ENCODE measurements at places on chromosomes 4 and X.

DNA sequence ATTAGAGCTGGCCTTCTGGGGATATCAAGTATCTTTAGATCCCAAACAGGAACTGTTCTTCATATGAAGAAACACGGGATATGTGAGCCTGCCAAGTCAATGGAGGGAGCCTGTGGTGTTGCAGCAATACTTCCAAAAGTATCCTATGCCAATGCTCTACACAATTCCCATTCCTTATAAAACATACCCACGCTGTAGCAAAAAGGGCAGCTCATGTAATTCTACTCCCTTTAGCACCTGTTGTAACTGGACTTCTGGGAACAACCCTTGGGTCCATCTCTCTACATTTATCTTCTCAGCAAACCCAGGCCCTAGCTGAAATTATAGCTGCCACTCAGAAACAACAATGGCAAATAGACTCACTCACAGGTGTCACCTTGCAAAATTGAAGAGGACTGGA lies 12.5 kb upstream of the NAF1 start:
- DNase-seq = no peak

GRCh38 chr4:118968813-118969212 lies 80.2 kb downstream of the SYNPO2 start:
- no peak for DNase-seq

DNA sequence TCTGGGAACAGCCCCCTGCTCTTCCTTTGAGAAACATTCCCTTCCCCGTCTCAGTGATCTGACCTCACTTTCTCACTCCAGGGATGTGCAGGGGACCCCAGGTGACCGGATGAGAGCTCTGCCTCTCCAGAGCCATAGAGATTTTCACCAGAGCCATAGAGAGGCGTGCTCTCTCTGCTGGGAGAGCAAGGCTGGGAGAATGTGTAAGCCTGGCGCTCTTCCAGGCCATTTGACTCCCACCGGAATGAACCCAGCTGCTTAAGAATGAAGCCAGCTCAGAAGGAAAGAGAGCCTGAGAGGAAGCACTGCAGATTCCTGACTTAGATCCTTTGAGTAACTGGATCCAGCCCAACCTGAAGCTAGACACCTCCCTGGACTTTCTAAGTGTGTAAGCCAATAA lies 106.4 kb downstream of the DHX15 start:
- DNase-seq = no peak

DNA sequence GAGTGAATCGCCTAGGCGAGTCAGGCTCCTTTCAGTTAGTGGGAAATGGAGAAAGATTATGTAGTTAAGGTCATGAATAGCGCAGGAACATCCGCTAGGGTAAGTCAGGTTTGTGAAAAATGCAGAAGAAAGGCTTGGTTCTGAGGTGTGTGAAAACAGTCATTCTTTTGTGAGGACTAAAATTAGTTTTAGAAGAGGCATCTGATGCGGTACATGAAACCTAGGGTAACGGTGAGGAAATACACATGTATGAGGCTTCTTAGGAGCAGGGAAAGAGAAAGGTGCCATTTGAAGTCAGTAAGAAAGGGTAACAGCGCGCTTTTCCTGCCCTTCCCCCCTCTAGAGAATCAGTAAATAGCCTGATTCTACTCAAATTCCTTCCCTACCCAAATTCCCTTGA lies 570 bp upstream of the RNF128 start:
- no peak for DNase-seq

DNA sequence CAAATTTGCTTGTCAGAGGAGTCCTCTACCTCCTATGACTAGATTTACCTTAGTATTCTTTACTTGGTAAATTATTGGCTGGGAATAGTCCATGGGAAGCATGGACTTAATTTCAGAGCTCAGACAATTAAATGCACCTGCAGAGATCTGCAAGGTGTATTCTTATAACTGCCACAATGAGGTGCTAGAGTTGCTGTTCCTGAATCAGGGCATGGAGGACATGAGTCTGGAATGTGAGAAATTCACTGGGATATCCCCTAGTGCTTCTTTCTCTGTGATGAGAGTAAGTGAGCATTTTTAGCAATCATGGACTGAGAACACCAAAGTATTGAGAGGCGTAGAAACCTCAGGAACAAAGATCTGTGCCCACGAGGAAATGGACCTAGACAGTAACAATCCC lies 32.9 kb upstream of the GRID2 start:
- DNase-seq = no peak

DNA sequence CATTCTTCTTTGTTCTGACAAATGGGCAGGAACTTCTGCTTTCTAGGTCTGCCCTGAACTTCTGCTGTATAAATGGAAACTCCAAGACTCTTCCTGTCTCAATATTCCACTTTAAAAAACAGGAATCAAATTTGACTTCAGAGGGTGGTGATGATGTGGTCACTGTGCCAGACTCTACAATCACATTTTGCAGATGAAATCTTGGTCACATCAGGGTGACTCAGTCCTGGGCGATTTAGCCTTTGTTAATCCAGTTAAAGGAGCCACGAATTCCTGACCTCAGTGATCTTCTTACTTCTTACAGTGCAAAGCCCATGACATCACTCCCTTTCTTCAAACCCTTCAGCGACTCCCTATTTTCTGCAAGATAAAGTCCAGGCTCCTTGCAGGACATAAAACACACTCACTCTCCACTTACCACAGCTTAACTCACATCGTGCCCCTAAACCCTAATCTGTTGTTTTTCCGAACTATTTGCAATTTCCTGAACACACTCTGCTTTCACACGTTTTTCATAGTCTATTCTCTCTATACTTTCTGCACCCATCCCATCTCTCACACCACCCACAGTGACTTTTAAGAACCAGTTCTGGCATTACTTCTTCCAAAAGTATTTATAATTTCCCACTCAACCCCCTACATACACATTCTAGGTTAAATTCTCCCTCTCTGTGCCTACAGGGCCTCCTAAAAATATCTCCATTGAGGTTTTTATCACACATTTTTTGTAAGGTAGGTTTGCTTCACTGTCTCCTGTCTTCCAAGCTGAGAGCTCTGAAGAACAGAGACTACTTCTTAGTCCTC lies 11.1 kb downstream of the GASK1B start:
- DNase-seq = no peak

GRCh38 chr4:42643685-42644084 lies 13.2 kb downstream of the ATP8A1 start:
- no peak for DNase-seq

DNA sequence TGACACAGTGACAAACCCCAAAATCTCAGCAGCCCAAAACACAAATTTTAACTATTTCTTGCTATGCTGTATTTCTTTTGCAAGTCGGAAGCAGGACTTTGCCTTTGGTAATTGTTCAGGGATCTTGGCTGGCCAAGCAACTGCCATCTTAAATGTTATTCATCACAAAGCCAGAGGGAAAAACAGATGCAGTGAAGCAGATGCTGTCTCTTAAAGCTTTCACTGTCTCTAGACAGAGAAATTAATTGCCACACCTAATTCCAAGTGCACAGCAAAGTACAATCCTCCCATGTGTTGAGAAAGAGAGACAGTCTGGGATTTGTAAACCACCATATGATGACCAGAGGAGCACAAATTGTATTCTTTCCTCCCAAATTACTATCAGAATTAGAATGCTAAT lies 30.0 kb upstream of the GALNT7 start:
- no peak for DNase-seq

DNA sequence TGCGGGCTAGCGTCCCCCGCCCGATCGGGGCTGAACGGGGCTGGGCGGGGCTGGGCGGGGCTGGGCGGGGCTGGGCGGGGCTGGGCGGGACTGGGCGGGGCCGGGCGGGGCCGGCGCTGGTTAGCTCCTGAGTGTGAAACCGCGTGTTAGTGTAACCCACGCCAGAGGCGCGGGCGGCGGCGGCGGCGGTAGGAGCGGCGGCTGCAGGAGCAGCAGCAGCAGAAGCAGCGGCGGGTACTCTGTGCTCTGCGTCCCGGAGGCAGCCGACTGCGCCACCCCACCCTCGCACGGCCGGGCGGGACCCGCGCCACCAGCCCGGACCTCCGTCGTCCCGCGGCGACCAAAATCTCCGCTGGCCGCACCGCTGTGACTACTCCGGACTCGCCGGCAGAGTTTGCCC lies 128.1 kb downstream of the LAS1L start:
- DNase-seq = no peak

DNA sequence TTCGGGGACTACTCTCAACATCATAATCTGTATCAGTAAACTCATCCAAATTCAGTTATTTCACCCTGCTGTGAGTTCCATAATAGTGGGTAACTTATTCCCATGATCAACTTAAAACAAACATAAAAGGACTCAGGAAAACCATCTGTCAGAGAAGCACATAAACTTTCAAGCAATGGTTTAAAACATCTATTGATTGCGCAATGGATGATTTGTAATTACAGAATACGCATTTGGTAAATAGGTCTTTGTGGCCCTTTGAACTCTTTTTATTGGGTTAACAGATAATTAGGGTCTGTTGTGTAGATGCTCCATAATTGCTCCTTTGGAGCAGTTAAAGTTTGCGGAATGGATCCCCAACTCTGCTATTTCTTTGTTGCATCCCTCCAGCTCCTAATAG lies 115.3 kb downstream of the KIT start:
- DNase-seq = no peak

DNA sequence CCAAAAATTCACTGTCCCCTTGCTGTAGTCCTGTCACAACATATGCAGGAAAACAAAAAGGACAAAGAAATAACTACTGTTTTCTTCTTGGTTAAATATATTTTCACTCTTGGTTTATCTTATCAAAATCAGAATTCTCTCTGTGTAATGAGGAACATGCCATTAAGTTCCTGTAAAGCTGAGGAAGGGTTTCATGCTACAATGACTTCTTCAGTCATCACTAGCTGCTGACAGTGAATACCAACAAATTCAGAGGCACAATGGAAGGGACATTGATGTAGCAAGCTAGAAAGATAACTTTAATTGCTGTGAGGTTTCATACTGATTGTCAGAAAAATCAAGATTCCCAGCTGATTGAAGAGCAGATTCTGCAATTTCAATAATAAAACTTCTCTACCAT lies 782.9 kb upstream of the HTR2C start:
- no peak for DNase-seq

DNA sequence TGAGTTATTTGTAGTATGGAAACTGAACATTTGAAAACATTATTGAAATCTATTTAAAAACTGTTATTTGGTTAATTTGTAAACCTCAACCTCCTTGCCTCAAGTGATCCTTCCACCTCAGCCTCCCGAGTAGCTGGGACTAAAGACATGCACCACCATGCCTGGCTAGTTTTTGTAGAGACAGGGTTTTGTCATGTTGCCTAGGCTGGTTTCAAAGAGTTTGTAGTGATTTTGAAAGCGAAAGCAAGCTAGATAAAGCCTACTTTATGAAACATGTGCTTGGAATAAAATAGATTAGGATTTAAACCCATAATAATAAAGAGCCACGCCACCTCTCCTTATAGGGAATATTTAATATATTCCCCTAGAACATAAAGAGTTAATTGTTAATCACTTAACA lies 23.5 kb downstream of the ARSJ start:
- DNase-seq = no peak

GRCh38 chr4:102335616-102336015 lies 9.7 kb downstream of the SLC39A8 start:
- no peak for DNase-seq

GRCh38 chr4:77003400-77003799 lies 53.8 kb downstream of the SEPTIN11 start:
- no peak for DNase-seq

DNA sequence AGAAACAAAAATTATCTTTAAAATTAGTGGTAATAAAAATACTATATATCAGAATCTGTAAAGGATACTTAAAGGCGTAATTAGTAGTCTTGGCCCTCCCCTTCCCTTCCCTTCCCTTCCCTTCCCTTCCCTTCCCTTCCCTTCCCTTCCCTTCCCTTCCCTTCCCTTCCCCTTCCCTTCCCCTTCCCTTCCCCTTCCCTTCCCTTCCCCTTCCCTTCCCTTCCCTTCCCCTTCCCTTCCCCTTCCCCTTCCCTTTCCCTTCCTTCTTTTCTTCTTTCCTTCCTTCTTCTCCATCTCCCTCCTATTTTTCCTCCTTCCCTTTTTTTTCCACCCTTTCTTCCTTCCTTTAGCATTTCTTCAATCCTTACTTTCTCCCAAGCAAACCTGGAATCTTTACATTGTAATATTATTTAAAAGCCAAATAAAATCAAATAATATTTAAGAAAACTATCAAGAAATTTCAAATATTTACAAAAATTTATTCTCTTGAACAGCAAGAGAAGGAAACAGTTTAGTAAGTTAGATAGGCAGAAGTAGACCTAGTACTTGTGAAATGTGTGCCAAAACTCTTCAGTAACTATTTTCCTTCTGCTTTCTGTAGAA lies 379.8 kb upstream of the ATOH1 start:
- DNase-seq = no peak

DNA sequence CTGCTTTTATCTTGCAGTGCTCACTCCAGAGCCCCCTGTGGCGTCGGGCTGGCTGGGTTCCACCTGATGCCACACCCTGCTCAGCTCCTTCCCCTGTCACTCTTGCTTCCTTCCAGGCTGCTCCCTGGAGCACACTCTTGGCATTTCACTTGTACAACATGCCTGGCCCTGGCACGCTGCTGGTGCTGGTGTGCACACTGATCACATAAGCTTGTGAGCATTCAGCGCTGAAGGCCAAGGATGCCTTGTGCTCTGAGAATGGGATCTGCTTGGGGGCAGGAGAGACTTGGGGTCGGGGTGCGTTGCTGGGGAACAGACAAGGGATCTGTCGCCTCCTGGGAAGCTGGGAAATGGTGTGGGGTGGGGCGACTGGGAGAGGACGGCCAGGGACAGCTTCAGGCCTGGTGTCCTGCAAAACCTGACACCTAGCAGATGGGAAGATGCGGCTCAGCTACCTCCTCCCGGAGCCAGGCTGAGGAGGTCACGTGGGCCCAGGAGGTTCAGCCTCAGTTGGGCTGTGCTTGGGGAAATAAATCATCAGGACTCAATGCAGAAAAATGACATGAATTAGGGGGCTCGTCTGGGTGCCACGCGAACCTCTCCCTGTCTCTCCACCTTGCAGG lies 108.5 kb downstream of the PHKA2 start:
- DNase-seq = no peak

DNA sequence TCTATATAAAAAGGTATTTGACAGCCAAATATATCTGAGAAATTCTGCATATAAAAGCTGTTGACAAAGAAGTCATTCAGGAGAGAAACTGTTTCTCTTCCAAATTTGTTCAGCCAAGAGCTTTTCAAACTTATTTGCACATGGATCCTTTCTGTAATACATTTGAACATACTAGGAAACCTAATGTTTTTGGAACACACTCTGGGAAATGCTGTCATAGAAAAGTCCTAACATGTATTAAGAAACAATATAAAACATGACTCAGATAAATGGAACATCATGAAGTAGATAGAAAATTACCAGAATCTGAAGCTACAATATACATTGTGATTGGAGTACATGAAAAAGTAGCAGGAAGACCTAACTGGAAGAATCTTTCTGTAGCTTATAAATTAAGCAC lies 781.5 kb upstream of the EPHA5 start:
- no peak for DNase-seq

DNA sequence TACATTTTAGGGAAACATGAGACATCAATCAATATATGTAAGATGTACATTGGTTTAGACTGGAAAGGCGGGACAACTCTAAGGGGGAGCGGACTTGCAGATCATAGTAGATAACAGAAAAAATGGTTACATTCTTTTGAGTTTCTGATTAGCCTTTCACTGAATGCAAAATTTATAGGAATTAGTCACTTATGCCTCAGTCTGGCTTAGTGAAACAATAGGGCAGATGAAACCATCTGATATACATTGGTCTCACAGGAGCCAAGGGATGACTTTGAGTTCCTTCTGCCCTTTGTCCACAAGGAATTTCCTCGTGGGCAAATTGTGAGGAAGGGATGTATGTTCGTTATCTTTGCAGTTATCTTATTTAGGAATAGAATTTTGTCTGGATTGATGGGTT lies 128.2 kb downstream of the ARSF start:
- DNase-seq = no peak

- DNase-seq = no peak
Measured at GRCh38 chrX:34578237-34578636, 78.8 kb downstream of the TMEM47 start.

Measured in effector CD4-positive, alpha-beta T cell (primary cell).